ENCODE measurements at places on chromosomes 11 and 22.

GRCh38 chr22:30444632-30445437, 19.3 kb downstream of the MTFP1 start:
- no peak for DNase-seq

GRCh38 chr11:126525216-126525615, 169.7 kb downstream of the ST3GAL4 start:
- DNase-seq: no peak

DNA sequence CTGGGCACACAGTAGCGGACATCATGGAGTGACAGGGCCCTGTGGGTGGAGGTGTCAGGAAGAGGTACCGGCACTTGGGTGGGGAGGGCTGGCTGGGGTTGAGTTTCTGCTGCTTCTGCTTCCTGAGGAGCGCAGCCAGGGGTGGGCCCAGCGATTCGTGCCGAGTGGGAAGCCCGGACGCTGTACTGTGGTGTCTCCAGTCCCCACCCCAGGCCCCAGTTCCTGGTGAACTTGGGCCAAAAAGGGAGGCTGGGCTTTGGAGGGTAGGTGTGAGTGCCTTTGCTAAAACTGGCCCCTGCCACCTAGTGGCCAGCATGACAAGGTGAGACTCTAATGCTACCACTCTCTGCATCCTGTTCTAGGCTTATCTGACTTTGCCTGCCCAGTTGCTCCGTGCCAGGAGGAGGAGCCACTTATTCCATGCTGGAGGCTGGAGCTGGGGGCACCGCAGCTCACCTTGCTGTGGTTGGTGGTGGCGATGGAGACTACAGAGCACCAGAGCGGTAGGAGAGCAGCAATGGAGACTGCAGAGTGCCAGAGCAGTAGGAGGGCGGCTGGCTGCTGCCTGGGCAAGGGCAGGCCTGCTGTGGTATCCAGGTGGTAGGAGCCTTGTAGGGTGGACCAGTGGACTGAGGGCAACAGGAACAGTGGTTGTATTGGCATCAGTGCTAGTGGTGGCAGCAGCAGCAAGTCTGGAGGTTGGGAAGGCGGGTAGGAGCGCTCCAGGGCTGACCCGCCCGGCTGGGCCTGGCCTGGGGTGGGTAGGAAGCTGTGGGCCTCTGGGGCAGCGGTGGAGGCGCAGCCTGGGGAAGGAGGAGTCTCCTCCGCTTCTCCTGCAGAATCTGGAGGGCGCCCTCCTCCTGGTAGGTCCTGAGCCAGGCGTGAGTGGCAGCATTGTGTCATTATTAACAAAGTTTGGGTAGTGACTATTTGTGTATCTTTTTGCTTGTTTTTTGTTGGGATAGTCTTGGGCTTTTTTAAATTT, 2.2 kb upstream of the RFPL2 start:
- no peak for DNase-seq

DNA sequence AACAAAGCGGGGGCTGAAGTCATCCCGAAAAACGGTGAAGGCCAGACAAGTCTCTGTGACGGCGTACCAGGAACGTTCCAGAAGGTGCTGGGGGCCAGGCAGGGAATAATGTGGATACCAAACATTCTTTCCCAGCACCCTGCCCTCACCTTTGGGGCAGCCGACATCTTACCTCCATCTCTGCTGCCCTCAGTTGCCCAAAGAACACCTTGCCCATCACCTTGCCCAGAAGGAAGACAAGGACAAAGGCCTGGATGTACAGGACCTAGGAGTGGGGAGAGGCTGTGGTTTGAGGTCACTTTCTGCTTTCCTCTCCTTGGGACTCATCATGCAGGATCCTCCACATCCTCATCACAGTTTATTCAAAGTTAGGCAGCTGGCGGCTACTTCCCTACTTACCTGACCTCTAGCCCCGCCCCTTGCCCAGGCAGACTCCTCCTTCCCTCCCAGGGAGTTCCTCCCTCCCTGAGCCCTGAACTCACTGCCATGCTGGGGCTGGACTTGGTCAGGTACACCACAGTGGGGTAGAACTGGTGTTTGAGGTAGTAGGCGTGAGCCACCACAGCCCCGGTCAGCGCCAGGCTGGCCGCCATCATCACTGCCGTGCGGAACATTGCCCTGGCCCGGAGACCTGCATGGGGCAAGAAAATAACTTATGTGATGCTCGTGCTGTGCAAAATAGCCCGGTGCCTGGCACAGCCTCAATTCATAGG, 1.2 kb downstream of the SYVN1 start:
- no peak for DNase-seq

- DNase-seq: no peak
Measured at GRCh38 chr11:93611836-93612677, 49.4 kb upstream of the CEP295 start.

DNA sequence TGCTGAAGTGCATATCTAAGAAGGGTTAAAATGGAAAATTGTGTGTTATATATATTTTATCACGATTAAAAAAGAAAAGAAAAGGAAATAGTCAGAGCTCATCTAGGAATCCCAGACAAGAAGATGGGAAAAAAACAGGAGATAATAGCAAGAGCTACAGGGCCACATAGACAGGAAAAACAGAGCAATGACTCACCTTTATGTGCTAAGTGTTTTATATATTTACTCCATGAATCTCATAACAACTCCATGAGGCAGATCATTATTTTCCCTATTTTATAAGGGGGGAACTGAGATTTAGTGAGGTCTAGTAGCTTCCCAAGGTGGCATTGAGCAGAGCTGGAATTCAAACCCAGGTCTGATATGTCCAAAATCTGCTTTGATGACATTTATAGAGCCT, 18.1 kb upstream of the ELF5 start:
- no peak for DNase-seq

DNA sequence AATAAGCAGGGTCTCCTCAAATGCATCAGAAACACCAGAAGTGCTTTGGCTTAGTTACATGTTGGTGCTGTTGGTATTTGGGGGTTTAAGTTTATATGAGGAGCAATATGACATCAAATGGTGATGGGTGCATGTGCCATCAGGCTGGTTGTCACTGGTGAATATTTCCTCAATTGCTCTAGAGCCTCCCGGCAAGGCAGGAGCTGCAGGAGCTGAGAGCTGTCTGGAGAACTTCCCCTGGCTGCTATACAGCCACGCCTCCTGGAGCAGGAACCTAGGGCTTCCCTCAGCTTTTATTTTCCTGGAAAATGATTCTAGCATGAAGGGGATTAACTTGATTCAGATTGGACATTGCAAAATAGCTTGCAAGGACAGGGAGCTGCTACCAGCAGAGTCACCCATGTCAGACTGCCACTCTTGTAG, 15.8 kb downstream of the IGLL5 start:
- no peak for DNase-seq
